NCI-H2029 treated with DMSO at 0.1 percent for 48 hours (cell line): ENCODE measurements at places on chromosomes 7 and 10.

DNA sequence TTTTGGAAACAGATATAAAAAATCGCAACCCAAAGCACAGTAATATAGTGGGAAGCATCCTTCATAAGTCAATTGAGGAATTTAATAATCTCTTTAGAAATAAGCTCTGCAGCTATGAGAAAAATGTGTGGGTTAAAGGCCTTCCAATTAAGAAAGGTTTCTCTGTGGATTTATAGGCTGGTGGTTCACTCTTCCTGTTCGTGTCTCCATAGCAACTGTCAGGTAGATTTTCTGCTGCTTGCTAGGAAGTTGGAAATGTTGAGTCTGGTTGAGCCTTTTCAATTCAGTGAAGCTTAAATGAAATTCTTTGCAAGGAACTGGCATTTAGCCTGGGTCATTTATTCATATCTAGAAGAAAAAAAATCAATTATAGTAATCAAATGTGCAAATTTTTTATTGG, 652.8 kb upstream of the CELF2 start:
- DNase-seq: no peak

DNA sequence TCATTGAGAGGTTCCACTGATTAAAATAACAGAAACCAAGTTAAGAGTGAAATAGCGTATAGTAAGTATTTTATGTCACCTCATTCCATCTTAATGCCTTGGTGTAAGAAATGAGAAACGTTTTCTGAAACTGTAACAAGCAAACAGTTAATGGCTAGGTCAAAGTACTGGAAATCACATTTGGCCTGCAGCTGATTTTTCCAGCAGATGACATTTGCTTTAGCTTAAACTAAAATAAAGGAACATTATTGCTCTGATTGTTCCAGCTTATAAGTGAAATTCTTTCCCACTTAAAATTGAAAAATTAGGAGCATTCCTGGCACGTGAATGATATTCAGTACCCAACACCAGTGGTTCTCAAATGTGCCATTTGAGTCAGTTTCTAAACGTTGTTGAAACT, 213.6 kb upstream of the DPP6 start:
- no peak for DNase-seq

DNA sequence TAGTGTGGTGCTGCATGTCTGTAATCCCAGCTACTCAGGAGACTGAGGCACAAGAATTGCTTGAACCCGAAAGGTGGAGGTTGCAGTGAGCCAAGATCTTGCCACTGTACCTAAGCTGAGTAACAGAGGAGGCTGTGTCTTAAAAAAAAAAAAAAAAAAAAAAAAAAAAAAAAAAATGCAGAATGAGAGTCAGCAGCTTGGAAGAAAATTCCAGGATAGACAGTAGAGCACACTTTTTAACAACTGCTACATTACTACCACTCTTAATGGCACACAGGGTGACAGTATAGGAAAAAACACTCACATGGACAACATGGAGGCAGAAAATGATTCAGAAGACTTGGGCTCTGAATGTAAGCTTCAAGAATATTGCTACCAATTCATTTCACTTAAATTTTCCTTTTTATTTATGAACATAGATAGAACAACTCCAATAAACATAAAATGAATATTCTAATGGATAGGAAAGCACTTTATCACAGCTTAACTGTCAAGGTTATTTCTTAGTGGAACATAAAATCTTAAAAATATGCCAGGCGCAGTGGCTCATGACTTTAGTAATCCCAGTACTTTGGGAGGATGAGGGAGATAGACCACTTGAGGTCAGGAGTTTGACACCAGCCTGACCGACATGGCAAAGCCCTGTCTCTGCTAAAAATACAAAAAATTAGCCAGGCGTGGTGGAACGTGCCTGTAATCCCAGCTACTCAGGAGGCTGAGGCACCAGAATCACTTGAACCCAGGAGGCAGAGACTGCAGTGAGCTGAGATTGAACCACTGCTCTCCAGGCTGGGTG, 31.5 kb downstream of the CHCHD3 start:
- no peak for DNase-seq

GRCh38 chr10:35124540-35124939, 2.1 kb upstream of the CREM start:
- no peak for DNase-seq

DNA sequence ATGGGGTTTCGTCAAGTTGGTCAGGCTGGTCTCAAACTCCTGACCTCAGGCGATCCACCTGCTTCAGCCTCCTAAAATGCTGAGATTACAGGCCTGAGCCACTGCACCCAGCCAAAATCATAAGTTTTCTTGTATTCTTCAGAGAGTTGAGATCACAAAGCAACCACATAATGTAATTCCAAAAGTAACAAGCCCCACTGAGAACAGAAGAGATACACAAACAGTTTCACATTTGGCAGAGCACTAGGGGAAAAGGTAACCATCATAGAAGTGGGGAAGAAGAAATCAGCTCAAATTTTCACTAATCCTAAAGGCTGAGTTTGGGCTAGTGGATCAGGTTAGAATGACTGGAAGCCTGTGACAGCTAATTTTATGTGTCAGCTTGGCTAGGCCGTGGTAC, 5.4 kb upstream of the CEP41 start:
- no peak for DNase-seq

DNA sequence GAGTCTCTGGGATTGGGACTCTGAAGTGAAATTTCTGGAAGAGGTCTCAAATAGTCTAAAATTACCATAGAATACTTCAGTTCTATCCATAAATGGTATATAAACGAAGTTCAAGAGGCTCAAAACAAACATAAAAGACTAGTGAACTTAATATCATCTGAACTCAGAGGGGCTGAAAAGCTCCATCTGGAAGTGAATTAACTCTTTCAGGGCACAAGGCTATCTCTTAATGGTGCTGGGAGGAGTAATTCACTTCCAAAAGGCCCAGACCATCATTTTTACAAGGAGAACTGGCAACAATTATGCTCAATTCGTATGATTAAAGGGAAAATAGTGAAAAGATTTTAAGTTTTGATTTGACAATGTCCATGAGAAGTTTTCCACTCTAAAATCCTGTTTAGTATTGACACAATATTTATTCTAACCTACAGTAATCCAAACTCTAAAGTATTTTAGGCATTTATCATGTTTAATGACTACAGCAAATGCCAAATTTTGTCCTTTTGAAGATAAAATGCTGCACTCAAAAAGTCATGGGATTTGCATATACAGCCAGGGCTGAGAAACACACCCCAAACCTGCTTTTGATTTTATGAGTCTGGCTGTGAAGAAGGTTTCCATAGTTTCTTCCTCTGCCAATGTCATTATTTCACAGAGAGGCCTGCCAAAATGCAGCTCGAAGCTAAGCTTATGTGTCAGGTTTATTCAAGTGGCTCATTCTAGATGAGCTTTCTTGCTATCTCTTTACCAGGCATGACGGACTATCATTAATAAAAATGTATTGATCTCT, 143.9 kb downstream of the HIBADH start:
- DNase-seq: no peak

- no peak for DNase-seq
These were observed 13.1 kb downstream of the WNT16 start for GRCh38 chr7:121341933-121342332.

- DNase-seq: peak; percentile 1
These were observed 24.1 kb upstream of the PNLIP start for GRCh38 chr10:116521424-116522290.
